ENCODE measurements at places on chromosomes 5 and 9. TPM values are rescaled to one million over a fixed set of nuclear protein-coding genes. Genes with fewer than 3 reads are reported as not detected.

Gene BASP1
- not detected for total RNA-seq

Gene SLC6A7
- not detected for total RNA-seq

Gene CCL21
- total RNA-seq = not detected

Gene PRDM9
- total RNA-seq = not detected

Gene IFNA2
- not detected for total RNA-seq

Gene IL31RA
- not detected for total RNA-seq

Gene C9orf50
- not detected for total RNA-seq

Gene SLC34A3
- not detected for total RNA-seq

Gene PTGR1
- total RNA-seq = 2.4 TPM

Gene SOHLH1
- not detected for total RNA-seq

Gene CDO1
- not detected for total RNA-seq

Gene CMBL
- total RNA-seq = 8.3 TPM

Gene PCDHB10
- not detected for total RNA-seq

Gene SPATA31D4
- total RNA-seq = not detected

Gene NRG2
- 2.0 TPM for total RNA-seq

Gene CACFD1
- 26.1 TPM for total RNA-seq

Gene SLC4A9
- total RNA-seq = not detected

Data from G401 (cell line).